GM12878 (cell line): ENCODE measurements at places on chromosomes 7 and 10.
A peak's percentile ranks its signal among the peaks of the same experiment; 100 is the strongest.

GRCh38 chr10:122301811-122302115 is 30.7 kb downstream of the BTBD16 start:
- DNase-seq: no peak

DNA sequence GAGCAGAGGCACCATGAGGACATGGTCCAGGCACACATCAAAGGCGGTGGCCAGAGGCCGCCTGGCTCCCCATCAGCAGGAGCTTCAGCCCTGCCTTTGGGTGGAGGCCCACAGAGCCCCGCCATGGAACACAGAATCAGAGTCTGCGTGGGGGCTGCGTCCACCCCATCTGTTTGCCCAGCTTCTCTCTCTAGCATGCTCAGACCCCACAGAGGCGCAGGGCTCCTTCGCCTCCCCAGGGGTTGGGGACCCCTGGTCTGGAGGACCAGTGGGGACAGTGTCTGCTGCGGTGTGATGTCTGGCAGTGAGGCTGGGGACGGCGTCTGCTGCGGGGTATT is 321.9 kb downstream of the PTPRN2 start:
- no peak for DNase-seq

- no peak for DNase-seq
Observed at GRCh38 chr7:77441046-77441445, 24.9 kb upstream of the GSAP start.

DNA sequence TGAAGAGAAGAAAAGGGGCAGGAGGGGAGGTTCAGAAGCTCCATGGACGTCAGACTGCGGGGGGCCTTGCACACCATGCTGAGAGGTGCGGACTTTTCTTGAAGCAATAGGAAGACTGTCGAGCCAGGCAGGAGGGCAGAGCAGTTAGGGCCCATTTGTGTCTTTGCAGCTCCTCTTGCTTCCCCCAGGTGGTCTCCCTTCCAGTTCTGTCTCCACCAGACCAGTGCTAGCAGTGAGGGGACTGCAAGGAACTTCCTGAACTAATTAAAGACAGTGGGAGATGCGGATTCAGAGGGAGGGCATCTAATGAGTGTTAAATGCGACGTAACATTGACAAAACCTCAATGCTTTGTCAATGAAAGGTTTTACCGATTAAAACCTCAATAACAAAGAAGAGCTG is 225.4 kb downstream of the USP6NL start:
- DNase-seq: no peak

GRCh38 chr10:18984531-18984930 is 64.1 kb upstream of the MALRD1 start:
- no peak for DNase-seq

DNA sequence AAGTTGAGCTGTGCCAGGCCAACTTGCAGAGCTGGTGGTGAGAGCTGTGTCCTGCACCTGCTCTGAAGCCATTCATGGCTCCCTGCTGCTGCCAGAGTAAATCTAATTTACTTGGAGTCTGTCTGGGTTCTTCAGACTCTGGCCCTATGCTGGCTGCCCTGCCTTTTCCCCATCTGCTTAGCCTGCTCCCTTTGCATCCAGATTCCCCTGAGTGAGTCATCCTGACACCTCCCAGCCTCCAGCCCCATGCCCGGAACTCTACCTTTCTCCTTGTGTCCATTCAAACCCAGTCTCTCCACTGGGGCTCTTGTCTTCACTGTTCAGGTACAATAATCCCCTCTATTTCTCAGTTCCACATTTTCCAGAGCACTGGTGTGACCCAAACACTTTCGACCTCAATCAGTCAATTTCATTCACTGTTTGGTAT is 434.4 kb upstream of the ZMIZ1 start:
- DNase-seq: no peak

DNA sequence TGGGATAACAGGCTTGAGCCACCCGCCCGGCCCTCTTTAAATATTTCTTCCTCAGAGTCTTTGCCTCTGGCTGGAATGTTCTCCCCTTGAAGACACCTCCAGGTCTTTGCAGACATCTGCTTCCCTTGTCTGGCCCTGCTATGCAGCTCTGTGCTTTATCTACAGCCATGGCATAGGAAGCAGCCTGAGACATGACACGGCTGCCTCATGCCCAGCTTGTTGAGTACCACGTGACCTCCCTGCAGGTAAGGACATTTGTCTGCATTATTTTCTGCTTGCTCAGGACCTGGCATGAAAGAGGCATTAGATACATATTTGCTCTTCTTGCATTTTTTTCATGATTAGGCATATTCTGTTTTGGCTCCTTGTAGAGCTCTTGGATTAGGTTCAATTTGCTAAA is 113.8 kb upstream of the KLF6 start:
- no peak for DNase-seq

- DNase-seq: no peak
Observed at GRCh38 chr10:82674036-82674435, 799.0 kb downstream of the NRG3 start.

GRCh38 chr7:8217200-8218068 is 44.5 kb downstream of the ICA1 start:
- DNase-seq: peak; percentile 43

DNA sequence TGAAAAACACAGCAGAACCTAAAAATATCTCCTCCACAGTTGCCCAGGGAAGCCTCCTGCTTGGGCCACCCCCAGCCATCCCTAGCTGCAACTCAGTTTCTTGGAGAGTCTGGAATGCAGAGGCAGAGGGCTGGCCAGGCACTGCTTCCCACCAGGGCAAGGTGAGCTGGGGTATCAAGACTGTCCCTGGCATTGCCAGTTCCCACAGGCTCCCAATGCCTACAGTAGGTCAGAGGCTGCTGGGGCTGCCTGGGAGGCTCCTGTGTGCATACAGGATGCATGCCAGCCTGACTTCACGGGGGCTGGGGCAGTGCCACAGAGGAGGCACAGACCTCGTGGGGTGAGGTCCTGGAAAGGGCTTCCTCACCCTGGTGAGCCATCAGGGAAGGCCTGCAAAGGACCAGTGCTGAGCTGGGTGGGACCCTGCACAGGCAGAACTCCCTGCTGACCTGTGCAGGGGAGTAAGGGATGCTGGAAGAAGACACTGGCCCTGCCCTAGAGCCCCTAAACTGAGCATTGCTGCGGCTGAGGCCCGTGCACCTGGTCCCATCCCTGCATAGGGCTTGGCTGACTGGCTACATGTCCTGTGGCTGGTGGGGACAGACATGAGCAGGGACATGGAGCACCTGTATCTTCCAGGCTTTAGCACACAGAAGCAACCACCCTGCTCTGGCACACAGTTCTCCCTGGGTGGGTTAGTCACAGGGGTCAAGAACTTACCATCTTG is 121.9 kb upstream of the RET start:
- no peak for DNase-seq

GRCh38 chr7:158468181-158468580 is 119.4 kb downstream of the PTPRN2 start:
- no peak for DNase-seq

GRCh38 chr10:66927971-66928770 is 2.3 kb downstream of the LRRTM3 start:
- DNase-seq: no peak

GRCh38 chr7:787332-788240 is 44.7 kb upstream of the SUN1 start:
- no peak for DNase-seq

GRCh38 chr10:60197206-60197605 is 192.5 kb downstream of the ANK3 start:
- DNase-seq: no peak

DNA sequence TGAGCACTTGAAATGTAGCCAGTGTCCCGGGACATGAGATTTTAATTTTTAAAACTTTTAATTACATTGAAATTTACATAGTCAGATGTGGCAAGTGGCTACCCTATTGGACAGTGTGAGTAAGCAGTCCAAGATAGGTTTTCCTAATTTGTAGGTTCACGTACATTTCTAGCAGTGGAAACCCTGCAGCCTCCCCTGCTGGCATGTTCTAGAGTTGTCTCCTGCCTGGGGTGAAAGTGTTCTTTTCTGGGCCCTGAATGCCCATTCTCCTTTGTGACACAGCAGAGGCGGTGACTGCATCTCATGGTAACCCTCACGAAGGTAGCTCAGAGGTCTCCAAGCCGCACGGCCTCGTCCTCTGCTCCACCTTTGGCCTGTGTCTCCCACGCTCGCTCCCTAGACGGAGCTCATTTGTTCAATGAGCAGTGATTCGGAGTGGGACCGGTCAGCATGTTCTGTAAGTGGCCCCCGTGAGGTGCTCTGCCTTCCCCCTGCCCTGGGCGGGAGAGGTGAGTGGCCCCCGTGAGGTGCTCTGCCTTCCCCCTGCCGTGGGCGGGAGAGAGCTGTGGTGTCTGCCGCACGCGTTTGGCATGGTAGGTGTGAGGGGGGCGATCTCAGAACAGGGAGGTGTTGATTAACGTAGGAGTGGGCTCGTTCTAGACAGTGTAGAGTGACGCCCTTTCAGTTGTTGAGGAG is 18.0 kb downstream of the WDR37 start:
- DNase-seq: no peak

DNA sequence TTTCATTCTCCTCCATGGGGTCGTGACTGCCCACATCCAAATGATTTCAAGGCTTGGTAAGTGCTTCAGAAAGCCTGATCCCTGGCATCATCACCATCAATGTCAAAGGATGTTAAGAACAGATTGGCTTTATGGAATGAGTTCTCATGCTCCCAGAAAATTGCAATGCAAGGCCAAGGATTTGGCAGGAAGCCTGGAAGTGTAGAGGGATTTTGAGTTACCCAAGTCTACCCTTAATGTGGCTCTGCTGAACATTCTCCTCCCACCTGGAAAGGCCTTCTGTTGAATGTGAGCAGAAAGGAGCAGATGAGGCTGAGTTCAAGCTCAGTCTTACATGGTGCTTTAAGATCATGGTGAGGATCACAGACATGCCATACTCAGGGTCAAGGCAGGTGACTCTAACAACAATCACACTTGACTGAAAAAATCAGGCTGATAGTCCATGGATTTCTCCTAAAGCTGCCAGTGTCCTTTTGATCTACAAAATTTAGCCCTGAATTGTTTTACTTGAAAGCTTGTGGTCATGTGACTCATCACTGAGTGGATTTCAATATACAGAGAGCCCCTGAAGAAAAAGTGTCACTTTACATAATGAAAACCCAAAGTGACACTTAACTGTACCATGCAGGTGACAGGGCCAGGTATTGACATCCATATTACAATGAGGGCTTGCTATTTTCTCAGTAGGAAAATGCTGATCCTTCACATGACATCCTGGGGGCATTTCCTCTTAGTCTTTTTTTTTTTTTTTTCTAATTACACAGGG is 111.1 kb upstream of the PDLIM1 start:
- no peak for DNase-seq

DNA sequence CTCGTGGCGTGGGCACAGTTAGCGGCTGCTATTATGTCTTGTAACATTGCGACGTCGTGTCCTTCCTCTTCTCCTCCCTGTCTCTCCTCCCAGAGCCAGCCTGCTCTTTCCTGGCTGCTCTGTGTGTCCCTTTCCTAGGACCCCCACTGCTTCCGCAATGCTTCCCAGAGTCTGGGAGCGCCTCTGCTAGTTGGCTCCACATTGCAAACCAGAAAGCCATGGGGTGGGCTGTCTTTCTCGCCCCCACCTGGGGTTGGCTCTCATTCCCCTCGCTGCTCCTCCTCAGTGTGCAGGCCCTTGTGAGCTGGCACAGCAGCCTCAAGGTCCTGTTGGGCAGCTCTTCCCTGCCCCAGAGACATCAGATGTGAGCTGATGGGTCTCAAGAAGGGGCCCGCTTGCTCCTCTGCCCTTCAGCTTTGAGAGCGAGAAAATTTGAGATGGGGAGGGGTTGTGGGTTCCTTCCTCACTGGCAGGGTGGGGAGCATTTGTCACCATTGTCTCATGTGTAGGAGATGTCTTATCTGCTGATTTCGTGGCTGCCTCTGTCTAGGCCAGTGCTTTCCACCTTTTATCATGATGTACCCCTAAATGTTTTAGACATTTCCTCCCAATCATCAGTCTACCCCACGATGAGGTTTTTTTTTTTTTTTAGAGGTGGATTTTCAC is 3.3 kb downstream of the ADAMTS14 start:
- no peak for DNase-seq

DNA sequence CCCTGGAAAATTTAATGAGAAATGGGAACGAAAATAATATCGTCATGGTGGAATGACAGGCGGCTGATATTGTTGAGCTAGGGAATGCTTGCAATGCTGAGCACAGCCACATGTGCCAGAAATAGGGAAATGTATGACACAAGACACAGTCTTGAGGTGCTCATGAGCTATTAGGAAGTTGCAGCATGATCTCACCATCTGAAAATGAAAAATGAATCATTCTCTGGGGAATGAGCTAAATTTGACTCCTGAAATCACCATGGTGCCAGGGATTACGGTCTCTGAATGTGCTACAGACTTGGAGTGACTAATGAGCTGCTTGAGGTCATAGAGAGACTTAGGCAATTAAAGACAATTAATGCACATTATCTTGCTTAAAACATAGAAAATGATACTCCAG is 845.0 kb downstream of the CNTNAP2 start:
- DNase-seq: no peak

DNA sequence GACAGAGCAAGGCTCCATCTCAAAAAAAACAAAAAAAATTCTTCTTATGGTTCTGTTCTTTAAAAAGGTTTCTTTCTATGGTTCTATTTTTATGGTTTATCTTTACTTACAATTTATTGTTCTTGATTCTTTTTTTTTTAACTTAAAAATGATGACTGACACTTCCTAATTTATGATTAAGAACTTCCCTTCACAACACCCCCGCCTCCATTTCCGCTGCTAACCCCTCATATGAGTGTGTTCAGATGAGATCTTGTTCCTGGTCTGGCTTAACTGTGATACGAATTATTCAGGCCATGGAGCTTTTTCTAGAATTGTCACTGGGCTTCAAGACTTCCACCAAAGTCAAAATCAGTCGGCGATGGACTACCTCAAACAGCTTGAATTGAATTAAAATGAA is 33.9 kb downstream of the PTER start:
- DNase-seq: no peak

DNA sequence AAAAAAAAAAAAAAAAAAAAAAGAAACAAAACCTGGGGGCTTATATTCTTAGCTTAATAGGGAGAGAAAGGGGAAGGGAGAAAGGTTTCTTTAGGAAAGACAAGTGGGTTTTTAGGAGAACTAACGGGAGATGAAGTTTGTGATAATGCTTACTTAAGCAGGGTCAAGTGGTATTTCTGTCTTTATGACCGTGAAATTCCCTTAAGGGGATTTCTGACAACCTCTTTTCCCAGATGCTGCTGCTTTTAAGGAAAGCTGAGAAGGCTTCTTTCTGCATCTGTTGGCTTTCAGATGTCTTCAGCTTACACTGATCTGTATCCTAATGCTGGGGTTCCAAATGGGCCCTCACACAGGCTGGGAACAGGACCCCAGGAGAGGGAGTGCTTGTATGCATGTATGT is 42.6 kb downstream of the ADAMTS14 start:
- DNase-seq: no peak

GRCh38 chr7:14835384-14835783 is 67.2 kb downstream of the DGKB start:
- no peak for DNase-seq

- DNase-seq: no peak
Observed at GRCh38 chr7:90958647-90959046, 305.6 kb upstream of the FZD1 start.
